Peyer's patch (tissue), 4 donors: ENCODE measurements at places on chromosomes 2 and 18. TPM values are rescaled to one million over a fixed set of nuclear protein-coding genes. Genes with fewer than 3 reads are reported as not detected.

DNA sequence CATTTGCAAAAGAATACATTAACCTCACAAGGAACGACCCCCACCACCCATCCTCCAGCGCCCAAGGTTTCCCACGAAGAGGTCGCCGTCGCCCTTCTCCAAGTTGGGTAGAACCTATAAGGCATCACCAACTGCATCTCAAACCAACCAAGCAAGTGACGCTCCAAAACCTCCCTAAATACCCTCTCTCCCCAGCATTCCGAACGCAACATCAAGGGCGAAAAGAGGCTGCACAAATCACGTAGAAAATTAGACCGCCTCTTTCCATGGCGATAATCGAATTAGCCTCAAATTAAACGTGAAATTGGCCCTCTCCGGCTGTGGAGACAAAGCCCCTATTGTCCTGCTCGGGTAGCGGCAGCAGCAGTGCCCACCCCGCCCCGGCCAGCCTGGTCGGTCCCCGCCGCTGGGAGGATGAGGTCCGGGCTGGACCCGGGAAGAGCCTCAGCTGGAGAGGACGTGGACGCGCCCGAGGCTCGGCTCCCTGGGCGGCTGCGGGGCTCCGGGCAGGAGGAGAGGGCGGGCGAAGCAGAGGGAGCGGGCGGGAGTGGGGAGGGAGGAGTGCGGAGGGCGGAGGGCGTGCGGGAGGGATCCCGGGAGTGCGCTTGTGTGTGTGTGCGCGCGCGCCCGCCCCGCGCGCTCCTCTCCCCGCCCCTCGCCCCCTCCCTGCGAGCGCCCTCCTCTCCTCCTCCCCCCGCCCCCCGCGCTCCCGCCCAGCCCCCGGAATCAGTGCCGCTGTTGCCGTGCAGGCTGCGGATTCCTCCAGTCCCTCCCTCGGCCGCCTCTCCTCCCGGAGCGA, at the start of gene SPTBN1:
Gene SPTBN1 (plus strand): TSS at position 765 of the 799 bp plus-strand sequence. CDS start 70,092 bp downstream, outside the sequence.
- H3K4me3 ChIP-seq, result peak within 1 kb of the TSS; percentile 69
- H3K36me3 ChIP-seq, result no peaks in the 10 kb centered on the region
- H3K4me1 ChIP-seq, result no peaks in the 10 kb centered on the region
- no peaks in the 10 kb centered on the region for H3K27me3 ChIP-seq

The POU3F3 gene
- 0.18 TPM for total RNA-seq

GRCh38 chr2:8567469-8568260, 114.2 kb upstream of the ID2 start:
- no peaks in the 10 kb centered on the region for H3K27me3 ChIP-seq
- no peaks in the 10 kb centered on the region for H3K36me3 ChIP-seq
- H3K4me1 ChIP-seq, result no peaks in the 10 kb centered on the region
- no peak overlapping the region for H3K27ac ChIP-seq

DNA sequence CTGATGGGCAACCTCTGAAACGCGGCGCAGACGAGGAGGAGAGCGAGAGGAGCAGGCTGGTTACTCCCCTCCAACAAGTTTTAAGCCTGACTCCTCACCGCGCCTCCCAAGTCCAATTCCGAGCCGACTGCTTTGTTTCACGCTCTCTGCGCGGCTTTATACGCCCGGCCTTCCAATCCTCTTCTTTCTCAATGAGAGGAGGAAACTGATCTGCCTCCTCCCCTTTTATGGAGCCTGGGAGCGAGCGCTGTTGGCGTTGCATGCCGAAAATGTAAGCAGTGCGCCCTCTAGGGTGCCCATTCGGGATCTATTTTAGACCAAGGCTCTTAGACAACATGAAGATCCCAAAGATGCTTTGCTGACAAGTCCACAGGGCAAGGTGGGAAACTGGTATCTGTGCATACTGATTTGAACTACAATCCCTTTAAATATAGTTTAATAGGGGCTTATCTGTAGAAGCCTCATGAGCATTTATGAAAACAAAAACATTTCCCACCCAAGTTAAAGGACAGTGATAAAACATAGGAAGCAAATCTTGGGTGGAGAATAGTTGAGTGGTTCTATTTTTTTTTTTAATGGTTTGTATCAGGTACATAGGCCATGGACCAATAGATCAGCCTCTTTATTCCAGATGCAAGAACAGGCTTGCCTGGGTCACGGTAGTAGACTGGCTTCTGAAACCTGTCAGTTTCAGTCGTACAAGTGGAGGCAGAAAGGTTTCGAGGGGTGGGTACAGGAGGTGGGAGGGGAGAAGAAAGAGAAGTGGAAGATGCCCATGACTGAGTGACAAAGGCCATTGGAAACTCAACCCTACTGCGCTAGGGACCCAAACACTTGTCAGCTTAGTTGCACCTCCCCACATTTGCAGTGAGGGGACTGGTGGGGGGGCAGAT, at the start of gene RND3:
Gene RND3 (minus strand): TSS at position 131 of the 893 bp plus-strand sequence. CDS start 250 bp downstream, outside the sequence.
- peak; percentile 96 for DNase-seq
- no peaks in the 10 kb centered on the region for H3K27me3 ChIP-seq
- H3K27ac ChIP-seq, result peak within 1 kb of the TSS; percentile 64
- H3K4me3 ChIP-seq, result peak within 1 kb of the TSS; percentile 92

DNA sequence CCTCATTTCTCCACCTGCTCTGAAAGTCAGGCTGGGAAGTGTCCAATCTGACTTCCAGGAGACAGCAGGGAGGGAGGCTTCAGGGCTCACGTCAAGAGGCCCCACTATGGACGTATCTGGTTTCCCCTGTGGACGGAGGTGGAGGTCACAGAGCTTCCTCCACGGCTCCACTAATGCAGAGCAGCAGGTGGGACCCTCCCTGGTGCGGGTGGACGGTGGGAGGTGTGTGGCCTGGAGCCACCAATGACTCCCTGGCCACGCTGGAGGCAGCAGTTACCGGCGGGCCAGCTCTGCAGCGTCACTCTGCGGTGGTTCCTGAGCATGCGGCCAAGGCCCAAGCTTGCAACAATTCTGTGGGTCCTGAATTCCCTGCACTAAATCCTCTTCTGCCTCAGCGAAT, 9.0 kb downstream of the CRACDL start:
- no peak overlapping the region for H3K27ac ChIP-seq
- H3K36me3 ChIP-seq, result no peaks in the 10 kb centered on the region
- no peak overlapping the region for H3K4me3 ChIP-seq
- no peaks in the 10 kb centered on the region for H3K27me3 ChIP-seq
- H3K4me1 ChIP-seq, result no peaks in the 10 kb centered on the region

GRCh38 chr18:57957210-57957609, 86.8 kb upstream of the NEDD4L start:
- H3K36me3 ChIP-seq, result no peaks in the 10 kb centered on the region
- no peaks in the 10 kb centered on the region for H3K27me3 ChIP-seq
- no peaks in the 10 kb centered on the region for H3K4me1 ChIP-seq
- no peak overlapping the region for H3K4me3 ChIP-seq
- DNase-seq, result no peak

The PDE1A gene
- 2.1 TPM for total RNA-seq

DNA sequence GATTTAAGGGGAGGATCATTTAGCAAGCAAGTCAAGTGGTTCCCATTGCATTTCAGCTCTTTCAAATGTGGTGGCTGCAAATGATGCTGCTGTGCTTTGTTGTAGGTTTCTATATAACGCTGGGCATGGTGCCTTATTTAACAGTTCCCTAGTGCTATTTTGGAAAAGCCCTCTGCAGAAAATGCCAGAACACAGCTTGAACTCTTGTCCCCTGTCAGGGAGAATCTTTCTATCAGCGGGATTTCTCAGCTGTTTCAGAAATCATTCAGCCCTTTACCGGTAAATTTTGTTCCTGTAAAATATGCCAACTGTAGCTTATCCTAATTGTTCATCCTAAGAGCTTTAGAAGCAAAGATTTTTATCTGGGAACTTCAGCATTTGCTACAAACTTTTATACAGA, 77.8 kb upstream of the DTNA start:
- H3K27ac ChIP-seq, result no peak overlapping the region
- no peaks in the 10 kb centered on the region for H3K4me1 ChIP-seq
- no peak for DNase-seq
- no peaks in the 10 kb centered on the region for H3K27me3 ChIP-seq
- H3K4me3 ChIP-seq, result no peak overlapping the region
- H3K36me3 ChIP-seq, result no peaks in the 10 kb centered on the region

- no peaks in the 10 kb centered on the region for H3K27me3 ChIP-seq
- no peak overlapping the region for H3K4me3 ChIP-seq
- DNase-seq, result no peak
- H3K4me1 ChIP-seq, result no peaks in the 10 kb centered on the region
- H3K27ac ChIP-seq, result no peak overlapping the region
Observed at GRCh38 chr2:150162241-150162942, 325.1 kb downstream of the RND3 start.

GRCh38 chr2:239606741-239607516, 206.1 kb upstream of the HDAC4 start:
- H3K4me3 ChIP-seq, result no peak overlapping the region
- no peaks in the 10 kb centered on the region for H3K27me3 ChIP-seq
- H3K36me3 ChIP-seq, result no peaks in the 10 kb centered on the region
- no peaks in the 10 kb centered on the region for H3K4me1 ChIP-seq
- no peak overlapping the region for H3K27ac ChIP-seq

DNA sequence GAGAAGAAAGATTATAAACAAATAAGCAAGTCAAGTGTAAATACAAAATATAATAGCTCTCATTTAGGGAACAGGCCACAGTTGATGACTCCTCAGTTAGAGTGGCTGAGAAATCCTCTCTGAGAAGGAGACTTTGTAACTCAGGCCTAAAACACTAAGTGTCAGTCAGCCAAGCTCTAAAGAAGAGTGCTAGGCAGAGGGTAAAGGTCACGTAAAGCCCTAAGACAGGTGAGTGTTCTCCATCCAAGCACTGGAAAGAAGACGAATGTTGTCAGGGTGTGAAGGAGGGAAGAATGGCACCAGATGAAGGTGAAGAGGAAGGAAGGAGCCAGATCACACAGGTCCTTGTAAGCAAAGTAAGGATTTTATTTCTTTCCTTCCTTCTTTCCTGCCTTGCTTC, 24.3 kb downstream of the ERMN start:
- H3K4me1 ChIP-seq, result no peaks in the 10 kb centered on the region
- H3K27ac ChIP-seq, result no peak overlapping the region
- no peaks in the 10 kb centered on the region for H3K27me3 ChIP-seq
- no peak for DNase-seq
- H3K36me3 ChIP-seq, result no peaks in the 10 kb centered on the region

- no peak overlapping the region for H3K4me3 ChIP-seq
- H3K27me3 ChIP-seq, result no peaks in the 10 kb centered on the region
- no peaks in the 10 kb centered on the region for H3K36me3 ChIP-seq
- no peak for DNase-seq
Observed at GRCh38 chr2:85978883-85979780, 90.3 kb upstream of the ST3GAL5 start.

- no peak overlapping the region for H3K4me3 ChIP-seq
- H3K36me3 ChIP-seq, result no peaks in the 10 kb centered on the region
- no peak overlapping the region for H3K27ac ChIP-seq
Observed at GRCh38 chr2:240791821-240792628, 28.0 kb downstream of the KIF1A start.

DNA sequence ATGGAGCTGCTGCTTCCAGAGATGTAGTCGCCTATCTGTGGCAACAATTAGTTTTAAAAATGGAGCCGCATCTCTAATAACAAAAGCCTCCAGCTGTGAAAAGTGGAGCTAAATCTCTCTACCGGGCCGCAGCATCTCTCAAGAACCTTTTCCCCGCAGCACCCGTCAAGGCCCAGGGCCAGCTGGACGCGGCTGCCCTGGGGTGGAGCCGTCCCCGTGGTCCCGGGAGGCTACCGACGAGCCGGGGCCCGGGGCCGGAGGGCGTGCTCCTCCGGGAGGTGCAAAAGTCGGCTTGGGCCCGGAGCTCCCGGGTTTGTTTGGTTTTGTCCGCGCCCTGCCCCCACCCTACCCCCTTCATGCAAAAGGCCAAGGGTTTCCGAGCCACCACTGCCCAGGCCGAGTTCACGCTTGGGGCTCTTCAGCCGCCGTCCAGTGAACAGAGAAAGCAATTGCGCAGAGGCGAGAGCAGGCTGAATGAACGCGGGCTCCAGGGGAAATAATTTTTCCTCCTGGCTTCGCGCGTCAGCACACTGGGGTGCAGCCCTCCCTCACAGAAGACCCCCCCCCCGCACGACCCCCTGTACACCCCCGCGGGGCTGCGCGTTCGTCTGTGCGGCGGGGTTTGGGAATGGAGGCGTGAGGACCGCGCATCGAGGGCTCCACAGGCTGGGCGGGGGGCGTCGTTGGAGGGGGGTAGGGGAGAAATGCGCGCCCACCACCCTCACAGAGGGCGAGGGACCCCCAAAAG, 557 bp upstream of the GREB1L start:
- peak overlapping the region; percentile 23 for H3K4me3 ChIP-seq
- no peaks in the 10 kb centered on the region for H3K4me1 ChIP-seq
- H3K27ac ChIP-seq, result no peak overlapping the region
- H3K36me3 ChIP-seq, result no peaks in the 10 kb centered on the region
- no peaks in the 10 kb centered on the region for H3K27me3 ChIP-seq

The TMEM127 gene
- total RNA-seq, result 81.4 TPM

DNA sequence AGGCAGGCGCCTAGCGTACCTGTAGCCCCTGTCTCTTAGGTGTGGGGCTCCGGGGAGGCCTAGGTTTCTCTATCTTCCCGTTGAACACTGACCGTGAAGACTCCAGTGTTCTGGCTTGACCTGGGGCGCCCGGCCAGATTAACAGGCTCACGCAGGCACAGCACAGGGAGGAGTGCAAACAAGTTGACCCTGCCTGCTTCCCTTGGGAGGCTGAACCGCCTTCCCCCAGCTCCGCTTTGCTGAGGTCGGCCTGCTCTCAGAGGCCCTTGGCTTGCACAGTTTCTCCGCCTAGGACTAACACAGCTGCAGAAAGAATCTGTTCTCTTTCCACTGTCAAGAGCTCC, 567 bp downstream of the PCYOX1 start:
- H3K27ac ChIP-seq, result peak overlapping the region; percentile 73
- H3K4me1 ChIP-seq, result peaks cover 3% of the 10 kb centered on the region
- peaks cover 24% of the 10 kb centered on the region for H3K36me3 ChIP-seq

DNA sequence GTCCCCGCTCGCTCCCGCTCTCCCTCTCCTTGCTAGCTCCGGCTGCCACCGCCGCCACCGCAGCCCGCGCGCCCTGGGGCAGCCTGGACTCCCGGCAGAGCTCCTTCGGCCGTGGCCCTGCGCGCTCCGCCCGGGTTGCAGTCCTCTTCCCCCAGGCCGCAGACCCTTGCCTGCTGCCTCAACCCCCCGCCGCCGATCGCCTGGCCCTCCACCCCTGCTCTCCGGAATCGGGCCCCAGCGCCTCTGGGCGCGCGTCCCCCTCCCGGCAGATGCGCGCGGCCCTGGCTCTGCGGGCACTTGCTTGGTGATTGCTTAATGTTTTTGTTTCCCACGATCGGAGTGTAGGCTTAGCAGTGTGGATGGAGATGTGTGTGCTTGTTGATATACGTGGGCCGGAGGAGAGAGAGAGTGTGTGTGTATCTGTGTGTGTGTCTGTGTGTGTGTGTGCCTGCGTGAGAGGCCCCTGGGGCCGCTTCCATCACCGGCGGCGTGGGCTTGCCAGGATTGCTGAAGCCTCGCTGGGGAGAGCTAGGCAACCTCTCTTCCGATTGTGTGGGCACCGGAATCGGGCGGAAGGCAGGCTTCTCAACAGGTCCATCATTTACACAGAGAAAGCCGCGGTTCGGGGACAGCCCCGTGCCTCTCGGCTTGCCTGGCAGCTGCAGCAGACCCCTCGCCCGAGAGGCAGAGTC, 877 bp downstream of the INHBB start:
- no peaks in the 10 kb centered on the region for H3K36me3 ChIP-seq
- H3K27me3 ChIP-seq, result no peaks in the 10 kb centered on the region
- no peak for DNase-seq
- H3K27ac ChIP-seq, result no peak overlapping the region
- peak overlapping the region; percentile 48 for H3K4me3 ChIP-seq
- H3K4me1 ChIP-seq, result peaks cover 30% of the 10 kb centered on the region

The CCDC68 gene
- total RNA-seq, result 72.6 TPM
